ENCODE measurements at places on chromosomes 2 and 18.

GRCh38 chr2:150653351-150653750 lies 165.9 kb upstream of the RND3 start:
- no peak for DNase-seq

GRCh38 chr18:74748809-74749208 lies 151.1 kb downstream of the ZNF407 start:
- DNase-seq: no peak

DNA sequence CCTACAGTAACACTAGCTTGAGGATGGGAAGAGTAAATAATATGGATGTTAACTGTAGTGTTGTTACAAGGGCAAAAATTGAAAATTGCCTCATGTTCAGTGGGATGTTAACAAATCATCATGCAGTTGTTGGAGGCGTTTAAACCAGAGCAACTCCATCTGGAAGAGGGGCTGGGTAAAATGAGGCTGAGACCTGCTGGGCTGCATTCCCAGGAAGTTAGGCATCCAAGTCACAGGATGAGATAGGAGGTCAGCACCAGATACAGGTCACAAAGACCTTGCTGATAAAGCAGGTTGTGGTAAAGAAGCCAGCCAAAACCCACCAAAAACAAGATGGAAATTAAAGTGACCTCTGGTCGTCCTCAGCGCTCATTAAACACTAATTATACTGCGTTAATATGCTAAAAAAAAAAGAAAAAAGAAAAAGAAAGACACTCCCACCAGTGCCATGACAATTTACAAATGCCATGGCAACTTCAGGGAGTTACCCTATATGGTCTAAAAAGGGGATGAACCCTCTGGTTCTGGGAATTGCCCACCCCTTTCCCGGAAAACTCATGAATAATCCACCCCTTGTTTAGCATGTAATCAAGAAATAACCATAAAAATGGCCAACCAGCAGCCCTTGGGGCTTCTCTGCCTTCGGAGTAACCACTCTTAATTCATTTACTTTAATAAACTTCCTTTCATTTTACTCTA lies 101.4 kb downstream of the MYO5B start:
- no peak for DNase-seq

- DNase-seq: peak; percentile 81
These were observed 40.1 kb downstream of the SLC4A1AP start for GRCh38 chr2:27703638-27704341.

GRCh38 chr2:552906-553305 lies 124.3 kb downstream of the TMEM18 start:
- no peak for DNase-seq

DNA sequence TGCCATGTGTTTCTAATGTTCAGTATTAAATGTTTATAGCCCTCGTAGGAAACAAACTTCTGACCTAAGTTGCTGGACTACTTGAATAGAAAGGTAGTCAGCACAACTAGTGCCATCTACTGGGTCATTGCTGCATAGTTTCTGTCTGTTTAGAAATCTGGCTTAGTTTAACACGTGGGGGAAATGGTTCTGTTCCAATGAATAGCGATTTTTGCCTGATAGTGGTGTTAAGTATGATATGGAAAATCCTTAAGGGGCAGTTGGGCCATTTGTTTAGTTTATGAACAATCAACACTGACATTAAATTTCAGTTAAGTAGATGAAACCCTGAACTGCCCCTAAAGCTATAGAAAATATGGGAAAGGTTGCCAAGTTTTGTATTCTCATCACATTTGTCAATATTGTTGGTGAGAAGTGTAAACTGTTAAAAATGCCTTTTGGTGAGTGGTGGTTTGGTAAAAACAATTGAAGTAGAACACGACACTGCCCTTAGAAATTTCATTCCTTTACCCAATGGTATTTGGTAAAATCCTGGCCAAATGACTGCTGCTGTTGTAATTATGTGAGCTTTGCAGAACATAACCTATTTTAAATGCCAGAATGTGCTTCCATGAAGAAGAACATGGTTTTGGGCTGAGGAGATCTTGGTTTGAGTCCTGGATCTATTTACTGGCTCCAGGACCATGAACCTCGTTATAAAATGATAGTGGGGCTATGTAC lies 13.2 kb downstream of the NABP1 start:
- DNase-seq: peak; percentile 17

GRCh38 chr2:83949361-83949760 lies 509.7 kb downstream of the SUCLG1 start:
- DNase-seq: no peak

GRCh38 chr2:159226059-159226461 lies 60.4 kb downstream of the WDSUB1 start:
- no peak for DNase-seq

DNA sequence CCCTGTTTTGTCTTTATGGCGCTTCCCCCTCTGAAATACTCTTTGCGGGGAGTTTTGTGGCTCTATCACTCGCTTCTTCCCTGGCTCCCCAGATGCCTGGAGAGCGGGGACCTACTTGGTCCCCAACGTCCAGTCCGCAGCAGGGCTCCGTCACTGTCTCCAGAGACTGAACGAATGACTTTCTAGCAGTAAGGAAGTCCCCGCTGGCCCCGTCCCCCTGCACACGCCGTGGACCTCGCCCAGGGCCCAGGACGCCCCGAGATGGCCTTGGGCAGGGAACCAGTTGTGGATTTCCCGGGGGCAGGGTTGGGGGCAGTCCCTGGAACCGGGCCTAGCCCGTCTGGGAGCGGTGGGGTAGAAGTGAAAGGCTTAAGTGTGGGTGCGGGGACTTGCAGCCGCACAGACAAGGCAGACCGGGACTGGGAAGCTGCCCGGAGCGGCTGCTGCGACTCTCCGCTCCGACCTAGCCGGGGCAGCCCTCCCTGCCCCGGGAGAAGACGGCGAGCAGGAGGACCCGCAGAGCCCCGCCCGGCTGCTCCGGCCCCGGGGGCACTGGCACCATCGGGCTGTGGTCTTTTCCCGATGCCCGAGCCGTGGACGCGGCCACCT lies 821 bp upstream of the EPHA4 start:
- DNase-seq: peak; percentile 21

- DNase-seq: no peak
These were observed 484.3 kb upstream of the LRATD1 start for GRCh38 chr2:14148216-14148615.

All from gastrocnemius medialis (tissue), 4 donors.